ENCODE measurements at places on chromosomes 3 and 15.

DNA sequence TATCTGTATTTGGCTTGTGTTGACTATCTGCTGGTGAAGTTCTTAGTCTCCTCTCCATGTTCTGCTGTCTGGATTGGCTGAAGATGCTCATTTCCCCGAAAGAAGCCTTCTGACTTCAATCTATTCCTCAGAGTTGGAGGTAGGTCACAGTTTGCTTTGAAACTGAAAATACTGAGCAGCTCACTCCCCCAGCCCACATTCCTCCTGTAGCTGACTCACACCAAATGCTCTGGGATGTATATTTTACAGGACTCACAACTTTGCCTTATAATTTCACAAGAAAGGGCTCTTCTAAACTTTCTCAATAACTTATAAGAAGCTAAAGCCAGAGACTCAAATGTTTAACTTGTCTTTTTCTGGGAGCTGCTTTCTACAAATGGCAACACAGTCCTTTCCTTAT lies 36.3 kb upstream of the SNX4 start:
- no peak for DNase-seq

- peak; percentile 21 for DNase-seq
These were observed 154.5 kb upstream of the TSC22D2 start for GRCh38 chr3:150253622-150254021.

GRCh38 chr3:183022936-183023516 lies 42.7 kb upstream of the DCUN1D1 start:
- DNase-seq = peak; percentile 3

- DNase-seq = no peak
These were observed 61.3 kb upstream of the PIAS1 start for GRCh38 chr15:67992834-67993233.

GRCh38 chr15:45551676-45552075 lies 29.1 kb upstream of the SLC30A4 start:
- no peak for DNase-seq

GRCh38 chr3:24713516-24713915 lies 218.9 kb upstream of the THRB start:
- DNase-seq = no peak

DNA sequence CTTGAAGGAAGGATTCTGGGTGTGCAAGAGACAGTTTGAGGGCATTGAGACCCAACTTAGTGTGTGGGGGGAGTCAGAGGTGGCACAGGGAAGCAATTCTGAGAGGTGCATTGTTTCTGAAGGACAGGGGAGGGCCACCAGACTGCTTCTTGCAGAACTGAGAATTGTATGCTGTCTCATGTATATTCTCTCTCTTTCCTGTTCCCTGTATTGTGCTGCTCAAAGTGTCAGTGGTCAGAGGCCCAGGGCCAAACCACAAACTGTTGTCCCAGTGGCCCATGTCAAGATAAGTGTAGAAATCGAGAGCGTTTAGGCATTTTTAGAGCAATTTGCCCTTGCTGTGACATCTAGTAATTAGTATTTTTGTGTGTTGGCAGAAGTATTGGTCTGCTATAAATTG lies 567.1 kb downstream of the EDEM1 start:
- no peak for DNase-seq

DNA sequence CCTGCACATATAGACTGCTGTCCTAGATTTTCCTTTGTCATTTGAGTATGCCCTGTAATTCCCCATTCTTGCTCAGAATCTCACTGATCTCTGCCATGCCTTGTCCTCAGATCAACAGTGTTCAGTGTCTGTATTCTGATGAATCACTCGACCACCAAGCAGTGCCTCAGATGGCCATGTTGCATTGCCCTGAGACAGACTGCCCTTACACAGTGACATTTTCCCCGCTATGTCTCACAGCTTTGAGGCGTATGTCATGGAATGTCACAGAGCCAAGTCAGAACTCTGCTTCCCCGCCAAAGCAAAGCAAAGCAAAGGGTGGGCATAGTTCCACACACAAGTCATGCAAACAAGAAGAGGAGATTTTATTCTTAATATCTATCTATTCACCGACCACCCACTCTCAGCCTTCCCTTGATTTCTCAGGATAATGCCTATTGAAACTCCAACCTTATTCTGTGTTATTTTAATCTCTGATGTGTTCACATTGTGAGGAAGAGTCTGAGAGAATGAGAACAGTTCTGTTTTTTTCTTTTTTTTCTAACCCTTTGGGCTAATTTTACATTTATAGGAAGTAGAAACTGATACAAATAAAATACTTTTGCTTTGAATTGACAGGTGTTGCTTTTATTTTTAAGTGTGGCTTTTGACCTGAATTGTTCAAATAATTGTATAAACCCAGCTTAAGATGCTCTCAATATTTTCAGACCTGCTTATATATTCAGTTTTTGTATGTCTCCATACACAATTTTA lies 16.9 kb upstream of the PSMD6 start:
- DNase-seq = no peak

DNA sequence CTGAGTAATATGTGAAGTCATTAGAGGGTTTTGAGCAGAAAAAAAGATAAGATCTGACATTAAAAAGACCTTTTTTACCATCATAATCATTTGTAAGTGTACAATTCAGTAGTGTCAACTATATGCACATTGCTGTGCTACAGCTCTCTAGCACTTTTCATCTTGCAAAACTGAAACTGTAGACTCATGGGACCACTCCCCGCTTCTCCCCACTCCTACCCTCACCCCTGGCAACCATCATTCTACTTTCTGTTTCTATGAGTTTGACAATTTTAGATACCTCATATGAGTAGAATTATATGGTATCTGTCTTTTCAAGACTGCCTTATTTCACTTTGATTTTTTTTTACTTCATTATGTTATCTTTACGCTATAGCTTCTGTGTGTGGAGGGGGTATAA lies 112.8 kb downstream of the NSUN3 start:
- no peak for DNase-seq

DNA sequence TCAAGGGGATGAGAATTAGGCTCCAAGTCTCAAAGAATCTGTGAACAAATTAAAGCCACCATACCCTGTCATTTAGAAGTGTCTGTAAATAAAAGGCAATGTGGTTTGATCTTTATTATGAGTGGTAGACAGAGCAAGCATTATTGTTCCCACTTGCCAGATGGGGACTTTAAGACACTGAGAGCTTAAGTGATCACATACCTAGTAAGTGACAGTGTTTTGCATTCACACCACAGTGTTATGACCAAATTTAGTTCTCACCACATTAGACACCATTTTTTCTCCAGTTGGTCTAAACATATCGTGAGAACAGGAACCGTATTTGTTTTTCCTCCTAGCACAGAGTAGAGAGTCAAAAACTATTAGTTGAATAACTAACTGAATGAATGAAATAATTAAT lies 13.2 kb upstream of the ZBED2 start:
- no peak for DNase-seq

DNA sequence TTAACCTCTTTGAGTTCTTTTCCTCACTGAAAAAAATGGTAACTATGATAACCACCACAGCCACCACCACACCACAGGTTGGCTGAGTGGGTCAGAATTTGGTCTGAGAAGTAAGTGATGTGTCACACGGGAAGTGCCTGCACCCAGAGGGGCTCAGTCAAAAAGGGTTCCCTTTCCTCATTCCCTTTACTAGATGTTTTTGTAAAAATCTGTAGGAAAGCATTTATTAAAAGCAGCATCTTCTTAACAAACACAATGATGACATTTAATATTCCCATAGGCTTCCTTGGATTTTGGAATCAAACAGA lies 23.2 kb downstream of the CFAP92 start:
- no peak for DNase-seq

DNA sequence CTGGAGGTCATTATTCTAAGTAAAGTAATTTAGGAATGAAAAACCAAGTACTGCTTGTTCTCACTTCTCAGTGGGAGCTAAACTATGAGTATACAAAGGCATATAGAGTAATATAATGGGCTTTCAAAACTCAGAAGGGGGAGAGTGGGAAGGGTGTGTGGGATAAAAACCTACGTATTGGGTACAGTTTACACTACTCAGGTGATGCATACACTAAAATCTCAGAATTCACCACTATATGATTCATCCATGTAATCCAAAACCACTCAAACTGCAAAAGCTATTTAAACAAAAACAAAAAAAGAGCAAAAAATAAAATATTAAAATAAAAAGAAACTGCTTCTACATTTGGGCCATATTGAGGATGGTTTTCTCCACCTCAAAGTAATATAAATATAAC lies 623.3 kb downstream of the NSUN3 start:
- peak; percentile 7 for DNase-seq

GRCh38 chr3:53354945-53355498 lies 7.7 kb upstream of the DCP1A start:
- no peak for DNase-seq

DNA sequence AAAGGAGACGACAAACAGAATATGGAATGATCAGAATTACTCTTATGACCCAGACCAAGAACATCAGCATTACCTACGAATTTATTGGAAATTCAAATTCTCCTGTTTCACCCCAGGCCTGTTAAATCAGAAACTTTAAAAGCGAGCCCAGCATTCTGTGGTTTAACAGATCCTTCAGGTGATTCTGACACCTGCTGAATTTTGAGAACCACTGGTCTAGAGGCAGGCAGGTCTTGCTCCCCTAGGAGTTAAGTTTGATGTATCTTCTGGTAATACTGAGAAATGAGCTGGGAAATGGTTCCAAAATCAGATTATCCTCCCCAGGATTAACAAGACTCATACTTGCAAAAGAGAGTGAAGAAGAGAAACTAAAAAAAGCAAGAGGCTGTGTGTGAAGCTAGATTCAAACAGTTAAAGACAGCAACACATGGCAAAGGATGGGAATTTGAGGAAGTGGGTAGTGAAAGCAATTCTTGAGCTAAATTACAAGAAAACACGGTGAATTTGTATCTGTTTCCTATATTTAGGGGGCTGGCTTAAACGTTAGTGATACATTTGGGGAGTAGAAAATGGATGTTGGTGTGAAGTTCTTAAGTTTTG lies 66.0 kb downstream of the FLNB start:
- DNase-seq = no peak

DNA sequence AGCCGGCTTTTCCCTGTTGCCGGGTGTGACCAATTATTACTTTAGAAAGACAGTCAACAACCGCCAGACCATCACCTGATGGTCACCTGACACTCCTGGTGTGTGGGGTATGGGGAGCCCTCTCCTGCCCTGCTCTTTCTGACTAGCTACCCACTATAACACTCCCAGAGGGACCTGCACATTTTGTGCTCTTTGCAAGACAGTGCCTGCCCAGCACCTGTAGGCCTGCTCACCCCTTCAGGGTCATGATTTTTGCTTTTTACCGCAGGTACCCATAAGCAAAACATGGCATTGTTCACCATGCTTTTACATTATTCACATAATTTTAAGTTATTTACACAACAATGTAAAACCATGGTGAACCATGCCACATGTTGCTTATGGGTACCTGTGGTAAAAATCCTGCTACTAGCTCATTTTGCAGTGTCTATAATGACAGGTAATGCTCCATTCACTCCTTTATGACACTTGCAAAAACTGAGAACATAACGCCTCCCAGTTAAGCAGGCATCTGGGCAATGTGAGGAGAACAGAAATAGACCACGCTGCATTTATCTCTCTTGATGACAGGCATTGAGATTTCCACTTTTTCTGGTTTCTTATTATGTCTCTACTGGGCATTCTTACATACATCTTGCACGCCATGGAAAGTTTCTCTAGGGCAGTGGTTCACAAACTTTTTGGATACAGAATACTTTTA lies 9.9 kb downstream of the CCRL2 start:
- no peak for DNase-seq

- no peak for DNase-seq
These were observed 1017.3 kb upstream of the EPHA6 start for GRCh38 chr3:95797081-95797480.

GRCh38 chr15:80614711-80615360 lies 80.3 kb upstream of the ABHD17C start:
- no peak for DNase-seq

DNA sequence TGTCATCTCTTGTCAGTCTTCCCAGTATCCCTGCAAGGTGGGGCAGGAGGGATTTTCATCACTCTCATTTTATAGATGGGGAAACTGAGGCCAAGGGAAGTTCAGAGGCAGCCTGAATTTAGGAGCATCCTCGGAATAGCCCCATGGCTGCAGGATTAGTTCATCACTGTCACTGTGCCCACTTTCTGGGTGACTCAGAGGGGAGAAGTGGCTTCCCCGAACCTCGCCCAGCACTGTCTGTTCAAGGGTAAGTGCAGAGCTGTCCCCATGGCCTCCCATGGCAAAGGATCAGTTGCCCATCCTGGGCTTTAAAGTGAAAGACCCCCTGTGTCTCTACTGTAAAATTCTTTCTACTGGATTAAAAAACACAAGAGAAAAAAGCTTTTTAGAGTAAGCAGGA lies 60.0 kb upstream of the SEC13 start:
- no peak for DNase-seq

GRCh38 chr3:105865867-105866350 lies 2.9 kb downstream of the CBLB start:
- no peak for DNase-seq

DNA sequence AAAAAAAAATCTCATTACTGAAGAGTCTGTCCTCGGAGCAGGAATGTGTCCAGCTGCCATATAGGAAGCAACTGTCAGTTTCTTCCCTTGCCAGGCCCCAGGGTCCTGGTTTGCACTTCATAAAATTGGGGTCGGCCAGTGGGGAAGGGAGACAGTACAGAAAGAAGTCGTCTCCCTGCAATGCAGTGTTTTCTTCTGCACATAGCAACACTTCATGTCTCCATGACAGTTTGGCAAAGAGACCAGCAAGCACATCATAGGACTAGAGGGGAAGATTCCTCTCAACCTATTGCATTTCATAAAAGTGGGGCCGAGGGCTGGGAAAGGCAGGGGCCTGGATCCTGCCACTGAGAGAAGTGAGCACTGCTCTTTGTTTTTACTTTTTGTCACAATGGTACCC lies 138.2 kb upstream of the HACD2 start:
- DNase-seq = no peak

GRCh38 chr3:149623824-149624223 lies 34.0 kb downstream of the WWTR1 start:
- DNase-seq = no peak

DNA sequence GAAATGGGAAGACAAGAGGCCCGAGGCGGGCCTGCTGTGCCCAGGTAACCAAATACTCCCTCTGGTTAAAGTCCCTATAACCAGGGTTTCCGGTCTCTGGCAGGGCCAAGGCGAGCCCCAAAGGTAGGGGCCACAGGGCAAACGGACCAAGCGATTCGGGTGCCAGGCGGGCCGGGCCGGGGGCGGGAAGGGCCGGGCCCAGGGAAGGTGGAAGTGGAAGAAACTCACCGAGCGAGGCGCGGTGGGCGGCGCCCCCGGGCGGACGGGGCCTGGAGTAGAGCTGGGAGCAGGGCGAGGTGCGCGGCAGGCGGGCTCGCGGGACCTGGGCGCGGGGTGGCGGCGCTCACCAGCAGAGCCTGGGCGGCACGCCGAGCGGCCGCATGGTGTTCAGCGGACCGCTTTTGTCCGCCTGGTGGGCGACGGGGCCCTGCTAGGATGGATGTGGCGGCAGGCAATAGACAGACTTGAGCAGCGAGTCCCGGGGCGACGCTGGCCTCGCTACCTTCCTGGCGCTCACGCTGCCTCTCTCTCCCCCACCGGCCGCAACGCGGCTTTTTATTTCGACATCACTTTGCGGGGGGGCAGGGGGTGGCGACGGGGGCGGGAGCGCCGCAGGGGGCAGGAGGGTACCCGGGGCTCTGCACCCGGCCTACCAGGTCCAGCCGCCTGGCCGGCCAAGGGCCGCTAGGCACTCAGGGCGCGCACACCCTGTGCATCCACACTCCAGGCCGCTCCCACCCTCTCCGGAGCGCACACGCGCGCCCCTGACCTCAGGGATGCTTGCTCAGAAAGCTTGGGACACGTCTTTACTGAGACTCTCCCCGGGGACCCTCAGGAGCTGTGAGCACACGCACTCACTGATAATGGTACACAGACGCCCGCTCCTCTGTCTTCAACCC lies at the start of gene GATA2:
Gene GATA2 (minus strand): TSS at position 531 of the 899 bp plus-strand sequence. CDS start 6,170 bp downstream, outside the sequence.
- peak; percentile 71 for DNase-seq

GRCh38 chr3:10392244-10392643 lies 71.3 kb upstream of the SEC13 start:
- DNase-seq = no peak
